Activated CD4-positive, alpha-beta memory T cell treated with anti-CD3 and anti-CD28 coated beads, Interleukin-2, amount 10 ng/mL, durations not matched to agents 7 days and 5 days (primary cell): ENCODE measurements at places on chromosomes 4 and X. TPM values are rescaled to one million over a fixed set of nuclear protein-coding genes. Genes with fewer than 3 reads are reported as not detected.

GRCh38 chr4:148633720-148634119, 191.5 kb upstream of the NR3C2 start:
- H3K36me3 ChIP-seq = no peaks in the 10 kb centered on the region
- DNase-seq = no peak
- H3K4me3 ChIP-seq = no peak overlapping the region
- no peaks in the 10 kb centered on the region for H3K27me3 ChIP-seq

DNA sequence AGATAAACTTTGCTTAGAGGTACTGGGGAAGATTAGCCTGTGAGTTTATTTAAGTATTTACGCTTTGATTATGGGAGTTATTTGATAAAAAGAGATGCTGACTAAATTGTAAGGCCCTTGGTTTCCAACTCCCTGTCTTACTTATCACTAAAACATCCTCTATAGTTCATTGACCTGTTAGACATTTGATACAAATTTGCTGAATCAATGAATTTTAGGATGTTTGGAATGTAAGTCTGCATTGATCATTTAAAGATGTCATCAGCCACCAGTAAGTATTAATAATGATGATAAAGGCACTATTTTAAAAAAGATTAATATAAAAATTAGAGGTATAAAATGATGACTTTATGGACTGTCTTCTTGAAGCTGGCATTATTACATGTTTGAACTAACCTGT, 340.6 kb downstream of the SPRY1 start:
- H3K4me1 ChIP-seq = no peaks in the 10 kb centered on the region
- no peak for DNase-seq
- H3K36me3 ChIP-seq = no peaks in the 10 kb centered on the region
- no peak overlapping the region for H3K4me3 ChIP-seq
- no peak overlapping the region for H3K27ac ChIP-seq

- no peak for DNase-seq
- H3K27me3 ChIP-seq = no peaks in the 10 kb centered on the region
- H3K27ac ChIP-seq = no peak overlapping the region
- no peaks in the 10 kb centered on the region for H3K36me3 ChIP-seq
- H3K4me1 ChIP-seq = peaks cover 10% of the 10 kb centered on the region
Measured at GRCh38 chrX:120749141-120749846, 119.4 kb upstream of the C1GALT1C1 start.

Gene VCX
- not detected for total RNA-seq

Gene CABS1
- not detected for total RNA-seq

GRCh38 chr4:133151691-133152329, 2.7 kb downstream of the PCDH10 start:
- H3K4me1 ChIP-seq = peaks cover 20% of the 10 kb centered on the region
- no peak overlapping the region for H3K4me3 ChIP-seq
- peaks cover 60% of the 10 kb centered on the region for H3K27me3 ChIP-seq
- no peak for DNase-seq

DNA sequence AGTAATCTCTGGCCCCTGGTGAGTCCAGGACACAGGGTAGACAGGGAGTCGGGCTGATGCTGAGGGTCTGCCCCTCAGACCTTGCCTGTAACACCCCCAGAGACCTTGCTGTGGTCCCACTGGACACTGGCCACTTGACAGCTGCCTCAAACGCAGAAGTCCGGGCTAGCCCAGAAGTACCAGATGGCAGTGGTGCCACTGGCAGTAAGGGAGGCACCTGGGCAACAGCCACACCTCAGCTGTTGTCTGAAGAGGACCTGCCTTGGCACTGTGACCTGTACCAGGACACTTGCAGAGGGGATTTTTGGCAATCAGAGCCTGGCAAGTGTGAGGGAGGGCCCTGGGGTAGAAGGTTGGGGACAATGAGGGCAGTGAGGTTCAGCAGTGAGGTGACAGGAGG, 63.3 kb upstream of the UXT start:
- H3K4me1 ChIP-seq = no peaks in the 10 kb centered on the region
- H3K36me3 ChIP-seq = no peaks in the 10 kb centered on the region
- peaks cover 3% of the 10 kb centered on the region for H3K27me3 ChIP-seq
- H3K4me3 ChIP-seq = no peak overlapping the region
- no peak for DNase-seq

Gene UPF3B
- total RNA-seq = 11.2 TPM

DNA sequence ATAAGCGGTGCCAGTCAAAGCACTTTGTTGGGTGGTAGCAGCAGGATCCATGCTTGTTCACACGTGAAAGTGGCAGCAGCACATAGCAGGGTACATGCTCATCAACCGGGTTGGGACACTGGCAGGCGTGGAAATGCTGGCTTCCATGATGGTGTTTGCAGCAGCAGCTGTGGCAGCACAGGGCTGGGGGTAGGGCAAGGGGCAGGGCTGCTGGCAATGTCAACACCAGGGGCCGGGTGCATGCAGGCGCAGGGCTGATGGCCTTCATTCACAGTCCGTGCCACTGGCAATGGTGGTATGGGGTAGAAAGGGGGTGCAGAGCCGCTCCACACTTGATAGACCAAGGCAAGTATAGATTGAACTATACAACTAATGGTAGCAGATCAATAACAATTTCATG, 374.7 kb upstream of the FAM241A start:
- no peaks in the 10 kb centered on the region for H3K27me3 ChIP-seq
- H3K27ac ChIP-seq = no peak overlapping the region
- H3K4me3 ChIP-seq = no peak overlapping the region
- no peak for DNase-seq
- H3K4me1 ChIP-seq = no peaks in the 10 kb centered on the region

GRCh38 chr4:2269206-2269531, 7.3 kb upstream of the MXD4 start:
- no peak overlapping the region for H3K27ac ChIP-seq
- no peaks in the 10 kb centered on the region for H3K36me3 ChIP-seq
- H3K4me3 ChIP-seq = no peak overlapping the region
- peaks cover 2% of the 10 kb centered on the region for H3K4me1 ChIP-seq
- H3K27me3 ChIP-seq = no peaks in the 10 kb centered on the region

Gene PTPN13
- total RNA-seq = 5.3 TPM
